ENCODE measurements at places on chromosomes 2 and 18.

DNA sequence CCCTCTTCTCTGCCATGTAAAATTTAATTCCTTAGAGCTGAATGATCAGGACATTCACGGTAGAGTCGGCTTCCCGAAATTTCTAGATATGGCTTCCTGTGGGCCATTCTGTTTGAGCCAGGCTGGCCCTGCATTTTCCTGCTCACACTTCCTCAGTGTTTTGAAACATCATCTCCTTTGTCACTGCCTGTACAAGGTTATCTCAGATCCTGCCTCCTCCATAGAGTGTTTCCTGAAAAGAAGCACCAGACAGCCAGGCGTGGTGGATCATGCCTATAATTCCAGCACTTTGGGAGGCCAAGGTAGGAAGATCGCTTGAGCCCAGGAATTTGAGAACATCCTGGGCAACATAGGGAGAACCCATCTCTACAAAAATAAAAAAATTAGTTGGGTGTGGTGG, 43.6 kb downstream of the GRHL1 start:
- no peak for DNase-seq

DNA sequence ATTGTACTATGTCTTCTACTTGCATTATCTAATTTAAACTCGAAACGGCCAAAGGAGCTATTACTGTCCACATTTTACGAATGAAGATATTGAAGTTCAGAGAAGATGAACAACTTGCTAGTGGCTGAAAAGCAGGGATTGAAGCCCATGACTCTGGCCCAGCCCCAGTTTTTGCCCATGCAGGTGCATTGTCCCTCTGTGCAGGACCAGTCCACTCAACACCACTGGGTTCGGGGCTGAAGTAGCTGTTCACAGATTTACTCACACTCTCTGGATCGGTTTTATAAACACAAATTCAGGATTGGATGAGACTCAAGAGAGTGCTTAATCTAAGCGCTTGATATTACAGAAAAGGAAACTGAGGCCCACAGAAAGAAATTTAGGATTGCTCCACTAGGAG, 1.4 kb upstream of the IHH start:
- no peak for DNase-seq

GRCh38 chr2:212667751-212668316, 129.2 kb upstream of the ERBB4 start:
- DNase-seq, result no peak

- no peak for DNase-seq
Observed at GRCh38 chr2:60413069-60413813, 140.2 kb downstream of the BCL11A start.

DNA sequence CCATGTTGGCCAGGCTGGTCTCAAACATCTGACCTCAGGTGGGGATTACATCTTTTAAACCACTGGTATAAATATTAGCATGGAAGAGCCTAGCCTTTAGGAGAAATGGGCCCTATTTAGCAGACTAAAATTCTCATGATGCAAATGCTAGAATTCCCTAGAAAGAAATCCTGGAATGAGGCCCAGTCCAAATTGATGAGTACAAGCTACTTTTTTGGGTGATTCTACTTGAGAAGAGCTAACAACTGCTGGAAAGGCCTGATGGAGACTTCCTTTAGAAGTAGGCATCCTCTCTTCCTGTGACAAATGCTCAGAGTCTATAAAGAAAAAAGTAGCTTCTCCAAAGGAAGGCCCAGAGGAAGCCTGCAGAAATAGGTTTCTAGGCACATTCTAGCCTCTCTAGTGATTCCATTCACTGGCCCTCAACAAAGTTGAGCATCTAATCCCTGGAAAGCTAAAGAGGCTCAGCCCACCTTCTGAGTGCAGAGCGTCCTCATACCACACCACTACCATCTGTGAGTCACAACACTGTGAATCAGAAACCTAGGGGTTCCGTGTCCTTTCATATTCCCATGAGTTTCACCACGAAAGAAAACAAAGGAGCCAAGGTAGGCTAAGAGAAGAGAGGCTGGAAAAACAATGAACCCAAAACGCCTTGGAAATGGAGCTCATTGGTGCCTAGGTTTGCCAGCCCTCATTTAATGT, 183.1 kb downstream of the C1D start:
- no peak for DNase-seq

- no peak for DNase-seq
Observed at GRCh38 chr2:213089438-213089837, 62.0 kb downstream of the IKZF2 start.

DNA sequence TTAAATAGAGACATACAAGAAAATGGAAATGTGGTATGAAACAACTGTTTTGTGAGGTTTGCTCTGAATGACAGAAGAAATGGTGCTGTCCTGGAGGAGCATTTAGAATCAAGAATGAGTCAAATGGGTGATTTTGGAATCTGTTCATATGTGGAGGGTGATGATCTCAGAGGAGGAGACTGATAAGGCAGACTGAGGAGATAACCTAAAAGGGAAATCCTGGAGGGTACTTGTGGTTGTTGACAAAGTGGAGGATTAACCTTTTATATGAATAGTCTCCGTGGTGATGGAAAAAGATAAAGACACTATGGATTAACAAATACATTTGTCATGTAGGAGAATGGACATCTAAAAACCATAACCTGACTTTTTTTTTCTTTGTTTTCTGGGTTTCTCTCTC, 74.1 kb downstream of the MMADHC start:
- DNase-seq, result no peak

DNA sequence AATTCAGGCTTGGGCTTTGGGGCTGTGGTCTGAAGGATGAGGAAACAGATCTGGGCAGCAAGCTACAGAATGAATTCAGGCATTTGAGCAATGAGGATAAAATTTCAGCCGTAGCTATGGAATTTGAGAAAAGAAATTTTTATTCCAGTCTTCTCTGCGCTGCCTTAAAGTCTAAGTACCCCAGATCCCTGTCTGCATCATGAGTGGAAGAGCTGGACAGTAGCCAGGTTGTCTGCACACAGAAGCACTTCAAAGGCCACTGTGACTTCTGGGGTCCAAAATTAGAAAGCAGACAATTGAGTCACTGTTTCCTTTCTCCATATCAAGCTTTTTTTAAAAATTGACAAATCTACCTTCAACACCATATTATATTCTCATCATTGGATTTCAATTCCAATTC, 787.6 kb upstream of the GCFC2 start:
- no peak for DNase-seq

- peak; percentile 42 for DNase-seq
Observed at GRCh38 chr18:36095936-36096519, 28.7 kb upstream of the RPRD1A start.

GRCh38 chr2:221999717-222000116, 299.1 kb downstream of the PAX3 start:
- DNase-seq, result no peak

- no peak for DNase-seq
Observed at GRCh38 chr2:105609746-105610402, 134.8 kb upstream of the NCK2 start.

- DNase-seq, result no peak
Observed at GRCh38 chr2:74119339-74119738, 28.4 kb downstream of the BOLA3 start.

- no peak for DNase-seq
Observed at GRCh38 chr18:26943906-26944305, 78.4 kb upstream of the AQP4 start.

DNA sequence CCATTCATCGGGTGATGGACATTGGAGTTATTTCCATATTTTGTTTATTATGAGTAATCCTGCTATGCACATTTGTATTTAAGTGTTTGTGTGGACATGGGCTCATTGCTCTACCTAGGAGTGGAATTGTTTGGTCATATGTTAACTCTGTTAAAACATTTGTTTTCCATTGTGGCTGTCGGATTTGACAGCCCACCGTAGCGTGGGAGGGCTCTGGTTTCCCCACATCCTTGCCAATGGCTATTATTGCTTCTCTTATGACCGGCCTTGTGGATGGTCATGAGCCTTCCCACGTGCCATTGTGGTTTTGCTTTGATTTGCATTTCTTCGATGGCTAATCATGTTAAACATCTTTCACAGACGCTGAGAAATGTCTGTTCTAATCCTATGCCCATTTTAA, 92.0 kb downstream of the ZNF236 start:
- DNase-seq, result peak; percentile 32

GRCh38 chr2:57698935-57699449, 347.6 kb upstream of the VRK2 start:
- DNase-seq, result no peak

- DNase-seq, result no peak
Observed at GRCh38 chr2:167862296-167862695, 385.1 kb downstream of the STK39 start.

All from GM10248 (cell line).